ENCODE measurements at places on chromosomes 6 and 20.

DNA sequence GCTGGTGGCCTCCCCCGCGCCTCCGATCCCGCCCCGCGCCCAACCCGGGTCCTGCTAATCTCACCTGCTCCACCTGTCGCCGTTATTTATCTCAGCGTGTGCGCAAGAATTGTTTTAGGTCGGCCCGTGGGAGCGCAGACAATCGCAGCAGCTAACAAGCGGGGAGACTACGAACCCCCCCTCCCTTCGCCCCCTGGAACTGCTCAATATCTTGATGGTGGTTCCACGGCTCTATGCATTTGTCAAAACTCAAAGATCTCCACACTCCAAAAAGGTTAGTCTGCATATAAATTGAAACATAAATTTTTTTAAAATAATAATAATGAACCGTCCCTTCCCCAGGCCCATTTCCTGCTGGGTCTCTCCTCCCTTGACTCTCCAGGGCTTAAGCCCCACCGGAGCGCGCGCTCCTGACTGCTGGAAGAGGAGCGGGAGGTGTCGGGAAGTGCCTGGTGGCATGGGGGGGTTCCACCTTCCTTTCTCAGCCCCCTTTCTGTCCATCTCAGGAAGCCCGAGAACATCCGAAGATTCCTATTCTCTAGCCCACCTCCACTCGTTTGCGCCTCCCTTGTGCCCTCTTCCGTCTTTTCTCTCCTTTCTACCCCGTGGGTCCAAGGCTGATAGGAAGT is 1.6 kb upstream of the MDGA1 start:
- no peak for DNase-seq

- peak; percentile 72 for DNase-seq
Measured at GRCh38 chr6:42720739-42721138, 1.7 kb downstream of the PRPH2 start.

DNA sequence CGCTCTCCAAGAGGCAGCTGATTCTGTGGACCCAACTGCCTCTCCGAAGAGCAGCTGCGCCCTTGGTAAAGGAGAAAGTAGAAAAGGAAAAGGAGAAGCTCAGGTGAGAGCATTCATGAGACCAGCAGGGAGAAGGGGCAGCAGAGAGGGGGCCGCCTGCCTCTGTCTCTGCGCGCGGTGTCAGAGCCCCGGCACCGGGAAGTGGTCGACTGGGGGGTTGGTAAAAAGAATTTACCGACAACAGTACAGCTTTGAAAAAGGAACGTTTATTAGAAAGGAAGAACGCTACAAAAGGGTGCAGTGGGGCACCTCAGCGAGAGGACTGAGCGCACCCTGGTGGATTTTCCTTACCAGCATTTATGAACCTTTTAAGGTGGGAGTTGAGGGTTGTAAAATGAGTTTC is 61.9 kb downstream of the GPR6 start:
- DNase-seq: peak; percentile 67

- DNase-seq: no peak
Measured at GRCh38 chr6:110629153-110629552, 152.7 kb upstream of the SLC22A16 start.

GRCh38 chr6:29552512-29553051 is 7.0 kb downstream of the UBD start:
- peak; percentile 91 for DNase-seq

GRCh38 chr20:58518896-58519593 is 3.8 kb upstream of the APCDD1L start:
- DNase-seq: no peak

DNA sequence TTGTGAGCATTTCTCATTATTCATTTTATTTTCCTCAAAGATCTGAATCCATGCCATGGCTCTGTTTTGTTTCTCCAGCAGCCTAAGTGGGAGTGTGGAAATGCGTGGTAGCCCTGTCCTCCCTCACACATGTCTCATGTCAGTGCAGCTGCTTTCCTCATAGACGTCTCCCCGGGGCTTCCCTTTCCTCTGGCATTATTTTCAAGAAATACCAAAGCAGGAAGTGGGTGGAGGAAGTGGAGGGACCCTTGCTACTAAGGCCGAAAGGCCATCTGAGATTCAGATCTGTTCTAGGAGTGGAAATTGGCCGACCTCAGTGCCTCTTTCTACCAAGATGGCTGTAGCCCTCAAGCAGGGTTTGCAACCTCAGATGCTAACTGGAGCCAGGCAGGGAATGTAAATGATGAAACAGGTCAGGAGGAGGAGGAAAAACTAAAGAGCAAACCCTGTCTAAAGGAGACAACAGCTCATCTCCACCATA is 420.9 kb upstream of the PLCB4 start:
- no peak for DNase-seq
